CD4-positive, alpha-beta memory T cell (primary cell): ENCODE measurements at places on chromosomes 1 and 21.

- DNase-seq, result no peak
Measured at GRCh38 chr1:148362626-148363438, 120.3 kb downstream of the PPIAL4G start.

- no peak for DNase-seq
Measured at GRCh38 chr1:196779093-196779492, 4.5 kb downstream of the CFHR3 start.

- no peak for DNase-seq
Measured at GRCh38 chr1:76418531-76418930, 344.0 kb downstream of the ST6GALNAC3 start.

DNA sequence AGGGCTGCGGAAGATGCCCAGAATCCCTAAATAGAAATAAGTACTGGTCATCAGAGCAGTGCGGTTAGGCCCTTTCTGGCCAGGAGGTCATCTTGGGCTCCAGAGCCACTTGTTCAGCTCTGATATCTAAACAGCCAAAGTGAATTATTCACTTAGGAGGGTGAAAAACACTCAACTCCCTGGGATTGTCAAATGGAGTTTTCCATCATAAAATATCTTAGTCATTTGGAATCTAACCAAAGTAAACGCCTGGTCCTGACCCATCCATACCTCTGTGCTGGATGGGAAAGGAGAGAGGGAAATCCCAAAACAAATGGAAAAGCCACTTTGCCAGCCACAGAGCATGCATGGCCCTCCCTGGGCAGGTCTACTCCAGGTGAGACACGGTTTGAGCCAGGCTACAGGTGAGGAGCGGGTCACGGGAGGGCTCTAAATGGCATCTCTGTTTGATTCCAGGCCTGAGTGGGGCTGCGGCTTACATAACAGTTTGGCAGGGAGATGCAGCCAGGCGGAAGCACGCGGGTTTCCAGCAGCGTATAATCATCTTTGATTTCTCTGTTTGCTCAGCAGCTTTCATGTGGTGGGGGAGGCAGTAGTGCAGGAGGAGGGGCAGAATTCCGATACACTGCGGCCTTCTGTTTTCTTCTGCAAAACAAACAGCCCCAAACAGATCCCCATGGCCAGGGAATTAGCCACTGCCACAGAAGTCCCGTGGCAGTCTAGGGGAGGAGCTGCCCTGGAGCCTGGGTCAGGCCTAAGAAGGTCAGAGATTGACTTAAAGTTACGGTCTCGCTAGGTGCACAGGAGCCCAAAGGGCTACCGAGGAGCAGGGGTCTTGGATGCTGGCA lies 59.1 kb upstream of the ZNF648 start:
- peak; percentile 5 for DNase-seq

GRCh38 chr1:85461216-85461918 lies 3.6 kb downstream of the DDAH1 start:
- no peak for DNase-seq

DNA sequence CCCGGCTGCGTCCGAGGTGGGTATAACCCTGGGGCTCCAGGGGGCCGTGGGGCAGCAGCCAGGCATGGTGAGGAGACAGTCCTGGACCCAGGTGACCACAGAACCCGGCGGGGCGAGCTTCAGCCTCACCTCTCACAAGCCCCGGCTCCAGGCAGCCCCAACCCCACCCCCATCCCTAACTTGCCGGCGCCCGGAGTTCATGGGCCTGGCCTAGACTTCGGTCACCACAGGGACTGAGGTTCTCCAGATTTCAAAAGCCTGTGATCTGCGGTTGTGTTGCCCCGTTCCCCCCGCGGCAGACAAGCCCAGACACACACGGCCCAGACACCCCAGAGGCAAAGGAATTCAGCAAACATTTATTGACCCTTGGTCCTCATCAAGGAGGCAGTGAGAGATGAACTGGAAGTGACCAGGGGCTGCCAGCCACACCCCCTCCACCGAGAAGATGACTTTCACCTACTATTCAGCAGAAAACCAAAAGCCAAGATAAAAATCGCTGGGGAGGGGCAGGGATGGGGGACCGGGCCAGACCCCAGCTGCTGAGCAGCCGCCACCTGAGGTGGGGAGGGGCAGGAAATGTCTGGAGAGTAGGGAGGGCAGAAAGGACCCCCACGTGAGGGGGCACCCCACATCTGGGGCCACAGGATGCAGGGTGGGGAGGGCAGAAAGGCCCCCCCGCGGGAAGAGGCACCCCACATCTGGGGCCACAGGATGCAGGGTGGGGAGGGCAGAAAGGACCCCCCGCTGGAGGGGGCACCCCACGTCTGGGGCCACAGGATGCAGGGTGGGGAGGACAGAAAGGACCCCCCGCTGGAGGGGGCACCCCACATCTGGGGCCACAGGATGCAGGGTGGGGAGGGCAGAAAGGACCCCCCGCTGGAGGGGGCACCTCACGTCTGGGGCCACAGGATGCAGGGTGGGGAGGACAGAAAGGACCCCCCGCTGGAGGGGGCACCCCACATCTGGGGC lies 3.9 kb downstream of the HES4 start:
- DNase-seq, result no peak

DNA sequence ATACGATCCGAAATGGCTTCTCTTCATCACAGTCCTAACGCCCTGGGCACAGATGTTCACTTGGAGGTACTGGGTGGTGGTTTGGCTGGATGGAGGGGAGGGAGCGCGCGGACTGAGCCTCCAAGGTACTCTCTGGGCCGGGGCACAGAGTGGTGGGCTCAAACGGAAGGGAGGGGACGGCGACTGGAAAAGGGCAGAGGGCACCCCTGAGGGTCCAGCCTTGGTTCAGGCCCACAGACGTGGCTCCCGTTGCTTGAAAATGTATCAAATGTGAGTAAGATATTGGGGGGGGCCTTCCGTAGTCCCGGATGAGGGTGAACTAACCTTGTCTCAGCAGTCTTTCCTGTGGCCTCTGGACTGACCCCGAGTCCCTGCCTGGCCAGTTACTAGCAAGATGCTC lies 463 bp downstream of the IL12RB2 start:
- DNase-seq, result no peak

GRCh38 chr1:90989990-90990389 lies 31.8 kb downstream of the ZNF644 start:
- DNase-seq, result no peak

- no peak for DNase-seq
Measured at GRCh38 chr1:243575070-243575469, 275.0 kb downstream of the AKT3 start.

GRCh38 chr1:67850611-67851075 lies 17.4 kb upstream of the GNG12 start:
- DNase-seq, result no peak

DNA sequence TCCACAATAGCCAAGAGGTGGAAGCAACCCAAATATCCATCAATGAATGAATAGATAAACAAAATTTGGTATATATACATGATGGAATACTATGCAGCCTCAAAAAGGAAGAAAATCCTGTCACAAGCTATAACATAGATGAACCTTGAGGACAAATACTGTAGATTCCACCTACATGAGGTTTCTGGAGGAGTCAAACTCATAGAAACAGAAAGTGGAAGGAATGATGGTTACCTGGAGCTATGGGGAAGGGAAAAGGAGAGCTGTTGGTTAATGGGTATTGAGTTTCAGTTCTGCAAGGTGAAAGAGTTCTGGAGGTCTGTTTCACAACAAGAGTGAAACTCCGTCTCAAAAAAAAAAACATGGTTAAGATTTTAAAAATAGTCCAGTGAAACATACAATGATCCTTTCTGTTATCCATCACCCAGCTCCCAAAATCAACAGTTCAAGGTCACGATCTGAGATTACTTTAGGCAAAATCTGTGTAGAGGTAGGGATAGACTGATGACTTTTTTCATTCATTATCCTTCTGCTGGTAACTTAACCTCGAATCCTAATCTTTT lies 80.8 kb upstream of the HNRNPU start:
- DNase-seq, result no peak

GRCh38 chr1:159084867-159085266 lies 8.3 kb upstream of the AIM2 start:
- DNase-seq, result no peak

GRCh38 chr1:235486321-235486720 lies 17.9 kb downstream of the B3GALNT2 start:
- DNase-seq, result no peak

DNA sequence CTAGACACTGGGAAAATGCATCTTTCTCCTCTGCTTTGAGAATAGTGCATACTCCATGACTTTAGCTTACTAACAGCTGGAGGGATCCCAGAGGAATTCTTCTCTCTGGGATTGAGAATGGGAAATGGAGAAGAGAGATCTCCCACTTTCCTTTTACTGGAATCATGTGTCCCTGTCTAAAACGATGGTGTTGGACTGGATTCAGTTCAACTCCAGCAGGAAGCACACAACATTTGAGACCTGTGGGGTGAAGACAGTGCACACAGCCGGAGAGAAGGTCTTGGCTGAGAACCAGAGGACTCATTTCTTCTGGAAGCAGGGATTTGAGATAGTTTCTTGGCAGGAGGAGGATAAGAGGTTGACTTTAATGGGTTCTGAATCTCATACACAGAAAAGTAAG lies 58.7 kb downstream of the TRABD2B start:
- no peak for DNase-seq

DNA sequence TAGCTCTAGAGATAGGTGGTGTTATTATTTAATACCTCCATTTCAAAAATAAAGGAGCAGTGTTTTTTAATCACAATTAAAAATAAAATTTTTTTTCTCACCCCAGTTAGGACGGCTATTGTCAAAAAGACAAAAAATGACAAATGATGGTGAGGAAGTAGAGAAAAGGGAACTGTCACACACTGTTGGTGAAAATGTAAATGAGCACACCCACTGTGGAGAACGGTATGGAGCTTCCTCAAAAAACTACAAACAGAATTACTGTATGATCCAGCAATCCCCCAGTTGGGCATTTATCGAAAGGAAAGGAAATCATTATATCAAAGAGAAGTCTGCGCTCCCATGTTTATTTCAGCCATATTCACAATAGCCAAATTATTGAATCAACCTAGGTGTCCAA lies 148.7 kb upstream of the NR5A2 start:
- no peak for DNase-seq

DNA sequence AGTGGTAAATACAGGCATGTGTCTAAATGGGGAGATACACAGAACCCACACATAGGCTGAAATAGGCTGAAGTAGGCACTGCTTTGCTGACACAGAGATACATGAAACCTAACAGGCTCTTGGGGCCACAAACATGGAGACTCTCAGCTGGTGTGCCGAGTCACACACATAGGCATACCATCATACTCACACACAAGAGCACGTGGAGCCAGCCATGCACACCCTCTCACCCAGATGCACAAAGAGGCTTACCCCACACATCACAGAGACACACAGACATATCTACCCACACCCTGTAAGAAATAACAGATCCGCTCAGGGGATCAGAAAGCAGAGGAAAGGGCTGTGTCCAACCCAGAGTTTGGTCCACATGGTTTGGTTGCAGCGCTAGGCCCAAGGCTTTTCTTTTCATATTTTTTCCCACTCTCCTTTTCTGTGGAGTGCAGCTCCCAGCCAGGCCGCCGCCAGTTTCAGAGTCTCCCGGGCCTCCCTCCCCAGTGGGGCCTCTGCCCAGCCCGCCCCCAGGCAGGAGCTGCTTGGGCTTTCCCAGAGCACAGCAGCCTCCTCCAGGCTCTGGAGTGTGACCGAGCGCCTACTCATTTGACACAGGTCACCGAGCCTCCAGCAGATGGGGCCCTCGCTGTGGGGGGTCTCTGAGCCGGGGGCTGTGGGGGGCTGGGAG lies 3.9 kb upstream of the POU3F1 start:
- no peak for DNase-seq

DNA sequence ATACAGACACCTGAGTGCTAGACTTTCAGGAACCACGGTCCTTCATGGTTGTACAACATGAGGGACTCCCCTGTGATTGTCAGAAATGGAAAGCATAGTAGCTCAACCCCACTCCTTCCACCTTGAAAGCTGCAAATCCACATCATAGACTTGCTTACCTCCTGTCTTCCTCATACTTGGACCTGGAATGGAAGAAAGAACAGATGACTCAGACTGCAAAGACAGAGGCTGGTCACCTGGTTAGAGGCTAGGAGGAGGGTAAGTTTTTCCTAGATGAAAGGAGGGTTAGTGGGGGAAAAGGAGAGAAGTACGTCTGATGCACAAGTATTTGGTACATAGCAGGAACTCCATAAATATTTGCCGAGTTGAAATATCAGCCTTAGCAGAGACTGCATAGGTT lies 37.2 kb downstream of the LRRC71 start:
- no peak for DNase-seq

- DNase-seq, result no peak
Measured at GRCh38 chr1:6477039-6477820, 11.3 kb upstream of the TNFRSF25 start.

GRCh38 chr1:218717575-218717974 lies 372.4 kb downstream of the TGFB2 start:
- DNase-seq, result no peak

DNA sequence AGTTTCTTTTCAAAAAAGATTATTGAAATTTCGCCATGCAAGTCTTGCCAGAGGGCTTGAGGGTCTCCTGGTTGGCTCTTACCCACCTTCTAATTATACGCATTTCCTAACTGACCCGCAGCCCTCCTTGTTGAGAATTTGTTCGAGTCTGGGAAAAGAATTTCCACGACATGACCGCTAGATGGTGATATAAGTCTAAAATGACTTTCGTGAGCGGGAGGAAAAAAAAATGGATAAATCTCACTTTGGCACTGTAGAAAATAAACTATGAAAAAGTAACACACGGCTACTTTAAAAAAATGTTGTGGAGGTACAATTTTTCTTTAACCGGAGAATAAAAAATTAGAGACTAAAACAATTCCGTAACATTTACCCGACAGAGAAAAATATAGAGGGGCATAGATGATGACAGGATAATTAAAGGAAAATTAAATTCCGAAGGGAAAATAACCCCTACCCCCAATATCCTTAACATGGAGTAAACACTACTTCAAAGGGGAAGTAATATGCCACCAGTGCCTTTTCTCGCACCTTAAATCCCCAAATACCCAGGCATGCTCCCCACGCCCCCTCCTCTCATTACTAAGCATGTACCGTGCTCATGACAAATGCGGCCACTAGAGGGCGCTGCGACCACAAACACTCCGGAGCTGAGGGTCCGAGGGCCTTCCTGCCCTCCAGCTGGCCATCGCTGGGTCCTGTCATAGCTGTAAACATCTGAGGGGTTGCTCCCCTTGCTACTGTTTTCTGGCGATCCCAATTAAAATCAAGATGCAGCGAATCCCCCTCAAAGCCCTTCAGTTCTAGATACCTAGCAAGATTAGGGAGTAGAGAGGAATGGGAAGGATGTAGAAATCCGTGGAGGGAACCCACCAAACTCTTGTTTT lies 266.9 kb downstream of the ASTN1 start:
- no peak for DNase-seq

- no peak for DNase-seq
Measured at GRCh38 chr1:17187051-17187450, 17.9 kb upstream of the PADI1 start.

DNA sequence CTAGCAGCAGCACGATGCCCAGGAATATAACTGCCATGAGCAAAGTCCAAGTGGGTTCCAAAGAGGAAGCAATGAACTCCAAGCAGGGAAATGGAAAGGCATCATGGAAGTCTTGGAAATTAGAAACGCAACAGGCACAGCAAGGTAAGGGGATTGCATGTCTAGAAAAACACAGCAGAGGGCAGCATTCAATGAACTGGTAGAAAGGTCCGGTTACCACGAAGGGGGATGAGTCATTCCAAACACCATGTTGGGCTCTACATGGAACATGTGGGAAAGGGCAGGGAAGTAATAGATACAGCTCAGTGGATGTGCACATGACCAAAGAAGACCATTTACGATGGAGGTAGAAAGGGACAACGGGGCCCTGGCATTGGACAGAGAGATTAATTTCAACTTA lies 36.4 kb downstream of the RXRG start:
- no peak for DNase-seq

- DNase-seq, result no peak
Measured at GRCh38 chr1:235841938-235842545, 24.7 kb downstream of the LYST start.

- DNase-seq, result peak; percentile 88
Measured at GRCh38 chr1:204520834-204521709, 4.9 kb downstream of the MDM4 start.
